ENCODE measurements at places on chromosomes 5 and 9. TPM values are rescaled to one million over a fixed set of nuclear protein-coding genes. Genes with fewer than 3 reads are reported as not detected.

Gene GPRIN1
- total RNA-seq = 1.4 TPM

Gene TAF11L13
- total RNA-seq = not detected

Gene CORO2A
- 26.1 TPM for total RNA-seq

Gene GAS1
- total RNA-seq = 17.3 TPM

Gene OR2K2
- total RNA-seq = not detected

Gene WNT8A
- not detected for total RNA-seq

Gene CMBL
- 21.7 TPM for total RNA-seq

Gene SPATA31A3
- total RNA-seq = not detected

Gene DDX46
- 43.3 TPM for total RNA-seq

Gene MEIKIN
- total RNA-seq = not detected

Gene FCN1
- total RNA-seq = 84.4 TPM

Gene PDZD2
- 67.8 TPM for total RNA-seq

Gene LRRC19
- total RNA-seq = 0.27 TPM

Gene CD274
- 16.5 TPM for total RNA-seq

Gene PTPDC1
- 11.0 TPM for total RNA-seq

Gene TIGD6
- 4.8 TPM for total RNA-seq

Gene TAF7
- 65.0 TPM for total RNA-seq

Gene C1QTNF3
- total RNA-seq = 6.7 TPM

Gene MAMDC4
- 13.5 TPM for total RNA-seq

Gene ANKRD31
- 0.27 TPM for total RNA-seq

Gene MYMK
- not detected for total RNA-seq

Gene PCSK5
- total RNA-seq = 18.1 TPM

Gene TEX48
- not detected for total RNA-seq

Gene PCDHGA6
- 3.2 TPM for total RNA-seq

Gene FBLL1
- total RNA-seq = not detected

Gene CYLC2
- not detected for total RNA-seq

Gene TPM2
- total RNA-seq = 110 TPM

Gene HTR4
- total RNA-seq = not detected

Gene TXNDC8
- total RNA-seq = not detected

Gene UBAC1
- 40.3 TPM for total RNA-seq

Gene TSSK1B
- total RNA-seq = not detected

Gene EGFL7
- 230 TPM for total RNA-seq

Gene CLIC3
- 49.3 TPM for total RNA-seq

Gene LTC4S
- total RNA-seq = 20.1 TPM

Gene CNTNAP3B
- total RNA-seq = 11.1 TPM

Gene NDUFA8
- total RNA-seq = 38.5 TPM

Gene RUSC2
- 23.6 TPM for total RNA-seq

Gene DIPK1B
- 15.1 TPM for total RNA-seq

Gene PCDHGB5
- 9.1 TPM for total RNA-seq

Gene GABRA6
- not detected for total RNA-seq

Gene PCDH1
- total RNA-seq = 55.7 TPM

Gene IL5
- total RNA-seq = not detected

Gene IFNB1
- total RNA-seq = not detected

Gene GFI1B
- total RNA-seq = 1.1 TPM

Gene PDE6A
- not detected for total RNA-seq

Gene RELL2
- 5.5 TPM for total RNA-seq

Gene CNTRL
- total RNA-seq = 26.3 TPM

Gene FRMD3
- total RNA-seq = 9.7 TPM

Gene AQP7
- total RNA-seq = 3.7 TPM

Gene CBY3
- not detected for total RNA-seq

Gene SLC36A3
- not detected for total RNA-seq

Gene FSD1L
- 7.2 TPM for total RNA-seq

Gene CA9
- not detected for total RNA-seq

Gene THBS4
- 2.9 TPM for total RNA-seq

Gene DDX31
- 14.1 TPM for total RNA-seq

Gene AUH
- 17.3 TPM for total RNA-seq

All from lower lobe of right lung (tissue), 2 donors.